Natural killer cell (primary cell): ENCODE measurements at places on chromosomes 5 and 9.

DNA sequence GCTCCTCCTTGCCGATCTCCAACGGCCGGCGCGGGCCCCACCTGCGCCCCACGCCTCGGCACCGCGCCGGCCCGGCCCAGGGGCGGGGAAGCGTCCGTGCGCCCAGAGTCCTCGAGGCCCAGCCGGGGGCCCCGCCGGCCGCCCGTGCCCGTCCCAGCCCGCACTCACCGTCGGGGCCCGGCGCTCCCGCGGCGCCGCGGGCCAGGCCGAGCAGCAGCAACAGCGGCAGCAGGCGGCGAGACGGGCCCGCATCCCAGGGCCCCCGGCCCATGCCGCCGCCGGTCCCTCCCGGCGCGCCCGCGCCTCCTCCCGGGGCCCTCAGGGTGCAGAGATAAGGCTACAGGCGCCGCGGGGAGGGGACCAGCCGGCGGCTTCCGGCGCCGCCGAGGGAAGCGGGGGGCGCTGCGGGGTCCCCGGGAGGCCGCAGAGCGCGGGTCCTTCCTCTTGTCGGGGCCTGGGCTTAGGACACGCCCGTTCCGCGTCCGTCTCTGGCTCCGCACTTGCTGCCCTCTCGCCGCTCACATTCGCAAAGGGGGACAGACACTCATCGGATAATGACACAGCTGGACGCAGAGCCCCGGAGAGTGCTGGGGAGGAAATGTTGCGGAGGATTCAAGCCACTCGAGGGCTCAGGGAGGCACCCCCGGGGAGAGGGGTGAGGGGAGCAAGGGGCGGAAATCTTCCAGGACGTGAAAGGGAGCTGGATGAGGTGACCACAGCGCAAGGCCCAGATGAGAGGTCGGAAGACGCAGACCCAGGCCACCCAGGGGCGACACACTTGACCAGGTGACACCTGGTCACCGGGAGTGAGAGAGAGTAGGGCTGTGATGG is at the start of gene SUSD1:
Gene SUSD1 (minus strand): TSS at position 333 of the 831 bp plus-strand sequence. CDS start 62 bp downstream, at position 271.
- peak within 1 kb of the TSS; percentile 82 for H3K27ac ChIP-seq
- H3K36me3 ChIP-seq, result no peaks in the 10 kb centered on the region
- peak within 1 kb of the TSS; percentile 45 for H3K4me3 ChIP-seq
- peak; percentile 58 for DNase-seq
- peaks cover 76% of the 10 kb centered on the region for H3K4me1 ChIP-seq
- H3K27me3 ChIP-seq, result no peaks in the 10 kb centered on the region

- H3K27ac ChIP-seq, result no peak overlapping the region
- no peaks in the 10 kb centered on the region for H3K36me3 ChIP-seq
- H3K4me3 ChIP-seq, result no peak overlapping the region
- no peaks in the 10 kb centered on the region for H3K4me1 ChIP-seq
- peak; percentile 13 for DNase-seq
These were observed 10.8 kb downstream of the OR13J1 start for GRCh38 chr9:35859310-35859989.

- H3K36me3 ChIP-seq, result no peaks in the 10 kb centered on the region
- H3K27me3 ChIP-seq, result no peaks in the 10 kb centered on the region
- DNase-seq, result no peak
- H3K4me3 ChIP-seq, result no peak overlapping the region
- H3K4me1 ChIP-seq, result no peaks in the 10 kb centered on the region
- H3K27ac ChIP-seq, result no peak overlapping the region
These were observed 189.8 kb upstream of the TRIM32 start for GRCh38 chr9:116497095-116497890.

DNA sequence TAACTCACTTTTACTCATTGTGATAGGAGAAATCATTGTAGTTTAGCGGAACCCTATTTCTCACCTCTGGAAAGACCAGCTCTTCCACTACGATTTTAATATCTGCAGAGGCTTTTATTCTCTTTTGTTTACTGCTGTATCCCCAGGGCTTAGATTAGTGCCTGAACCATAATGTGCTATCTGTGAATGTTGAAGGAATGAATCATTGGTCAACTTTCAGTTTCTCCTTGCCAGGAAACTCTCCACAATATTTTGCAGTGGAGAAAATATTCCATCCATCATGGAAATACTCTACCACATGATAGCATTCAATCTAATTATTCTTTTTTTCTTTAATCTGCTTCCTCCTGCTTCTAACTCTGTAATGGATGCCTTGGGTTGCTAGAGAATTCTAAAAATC is 263.5 kb upstream of the PTPRD start:
- H3K4me3 ChIP-seq, result no peak overlapping the region
- H3K4me1 ChIP-seq, result no peaks in the 10 kb centered on the region
- H3K27me3 ChIP-seq, result no peaks in the 10 kb centered on the region
- DNase-seq, result no peak
- H3K36me3 ChIP-seq, result no peaks in the 10 kb centered on the region
- no peak overlapping the region for H3K27ac ChIP-seq

DNA sequence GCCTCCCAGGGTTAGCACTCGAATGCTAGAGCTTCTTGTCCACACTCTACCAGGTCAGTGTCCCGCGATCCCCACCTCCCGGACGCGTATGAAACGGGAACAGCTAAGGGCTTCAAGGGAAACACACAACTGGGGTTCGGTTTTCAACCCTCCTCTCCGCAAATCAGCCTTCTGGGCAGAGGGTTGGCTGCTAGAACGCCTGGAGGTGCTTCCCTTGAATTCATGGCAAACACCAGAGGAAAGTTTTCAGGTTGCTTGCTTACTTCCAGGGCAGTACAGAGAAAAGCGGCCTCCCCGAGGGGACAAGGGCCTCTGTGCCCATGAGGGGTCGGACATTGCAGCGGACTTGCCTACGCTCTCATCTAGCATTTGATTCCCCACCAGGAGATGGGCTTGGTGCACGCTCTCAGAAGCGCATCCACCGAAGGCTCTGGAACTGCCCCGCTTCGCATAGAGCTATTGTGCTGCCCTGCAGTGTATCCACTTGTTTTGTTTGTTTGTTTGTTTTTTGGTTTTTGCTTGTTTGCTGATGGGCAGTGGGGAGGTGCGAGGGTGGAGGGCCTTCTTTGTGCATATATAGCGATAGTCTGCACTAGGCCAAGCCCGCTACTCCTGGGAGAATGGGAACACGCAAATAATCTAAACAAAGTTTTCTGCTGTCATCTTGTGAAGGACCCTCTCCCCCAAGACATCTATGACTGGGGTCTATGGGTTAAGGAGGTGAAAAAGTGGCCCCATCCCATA is 1.3 kb upstream of the DMRT3 start:
- peaks cover 53% of the 10 kb centered on the region for H3K27me3 ChIP-seq
- no peak overlapping the region for H3K4me3 ChIP-seq
- DNase-seq, result no peak
- H3K27ac ChIP-seq, result no peak overlapping the region
- H3K36me3 ChIP-seq, result no peaks in the 10 kb centered on the region

GRCh38 chr9:134381671-134382516 is 55.6 kb downstream of the RXRA start:
- no peak overlapping the region for H3K27ac ChIP-seq
- DNase-seq, result peak; percentile 69
- H3K4me1 ChIP-seq, result peaks cover 83% of the 10 kb centered on the region
- peak overlapping the region; percentile 31 for H3K4me3 ChIP-seq
- H3K36me3 ChIP-seq, result no peaks in the 10 kb centered on the region

- peaks cover 6% of the 10 kb centered on the region for H3K36me3 ChIP-seq
- H3K4me3 ChIP-seq, result no peak overlapping the region
- DNase-seq, result no peak
- peaks cover 10% of the 10 kb centered on the region for H3K4me1 ChIP-seq
- H3K27me3 ChIP-seq, result no peaks in the 10 kb centered on the region
These were observed 57.7 kb upstream of the NXNL2 start for GRCh38 chr9:88477300-88477751.

DNA sequence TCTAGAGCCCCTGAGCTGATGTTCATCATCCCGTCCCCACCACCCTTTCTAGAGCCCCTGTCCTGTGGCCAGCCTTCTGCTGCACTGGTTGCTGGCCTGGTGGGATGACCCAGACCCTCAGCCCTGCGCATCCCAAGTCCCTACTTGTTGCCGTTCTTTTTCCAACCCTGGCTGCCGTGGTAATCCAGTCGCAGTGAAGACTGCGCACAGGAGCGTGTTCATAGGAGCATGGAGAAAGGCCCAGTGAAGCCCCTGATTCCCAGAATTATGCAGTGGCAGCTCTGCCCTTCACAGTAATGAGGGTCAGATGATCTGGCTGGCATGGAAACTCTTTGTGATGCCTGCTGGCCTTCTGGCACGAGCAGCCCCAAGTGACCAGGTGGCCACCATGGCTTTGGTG is 183.3 kb downstream of the CACNA1B start:
- no peaks in the 10 kb centered on the region for H3K36me3 ChIP-seq
- H3K27ac ChIP-seq, result no peak overlapping the region
- no peaks in the 10 kb centered on the region for H3K27me3 ChIP-seq
- no peaks in the 10 kb centered on the region for H3K4me1 ChIP-seq
- DNase-seq, result no peak

GRCh38 chr9:6634444-6634843 is 11.1 kb downstream of the GLDC start:
- H3K4me3 ChIP-seq, result no peak overlapping the region
- DNase-seq, result no peak
- peaks cover 10% of the 10 kb centered on the region for H3K4me1 ChIP-seq
- H3K36me3 ChIP-seq, result no peaks in the 10 kb centered on the region

DNA sequence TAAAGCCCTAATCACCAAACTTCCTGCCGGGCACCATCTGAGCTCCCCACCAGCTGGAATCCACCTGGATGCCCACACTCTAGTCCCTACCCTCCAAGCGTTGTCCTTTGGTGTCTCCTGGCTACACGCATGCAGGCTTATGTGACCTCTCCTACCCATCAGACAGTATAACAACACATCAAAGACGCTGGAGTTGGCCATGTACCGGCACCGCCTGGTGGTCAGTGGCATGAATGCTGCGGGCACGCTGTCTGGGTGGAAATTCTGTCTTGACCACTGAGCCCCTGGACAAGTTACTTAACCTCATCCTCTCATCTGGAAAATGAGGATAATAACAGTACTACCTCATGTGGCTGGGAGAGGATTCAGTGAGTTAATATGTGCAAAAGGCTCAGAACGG is 23.4 kb upstream of the CORO2A start:
- peaks cover 13% of the 10 kb centered on the region for H3K36me3 ChIP-seq
- H3K4me1 ChIP-seq, result no peaks in the 10 kb centered on the region
- no peak for DNase-seq

- H3K36me3 ChIP-seq, result no peaks in the 10 kb centered on the region
- DNase-seq, result no peak
- no peak overlapping the region for H3K4me3 ChIP-seq
- H3K27ac ChIP-seq, result no peak overlapping the region
- H3K27me3 ChIP-seq, result no peaks in the 10 kb centered on the region
These were observed 27.9 kb upstream of the IFNA14 start for GRCh38 chr9:21267485-21268346.

GRCh38 chr9:127185931-127186781 is 63.7 kb upstream of the ANGPTL2 start:
- H3K36me3 ChIP-seq, result no peaks in the 10 kb centered on the region
- no peak overlapping the region for H3K4me3 ChIP-seq
- no peak for DNase-seq

DNA sequence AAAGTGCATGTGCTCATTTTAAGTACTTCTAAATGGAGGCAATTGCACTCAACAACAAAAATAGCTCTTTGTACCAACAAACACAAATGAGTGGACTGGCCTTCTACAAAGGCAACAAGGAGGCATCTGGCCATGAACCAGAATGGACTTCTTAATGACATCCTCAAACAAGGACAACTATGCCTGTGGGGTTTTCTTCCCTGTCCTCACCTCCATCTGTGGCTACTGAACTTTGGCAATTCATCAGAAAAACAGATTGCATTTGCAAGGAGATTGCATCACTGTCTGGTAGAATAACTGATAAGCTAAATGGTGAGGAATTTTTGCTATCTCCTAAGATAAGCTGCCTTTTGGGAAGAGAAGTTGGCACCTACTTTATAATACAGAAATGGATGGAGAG is 447.3 kb upstream of the CCNG1 start:
- H3K27ac ChIP-seq, result no peak overlapping the region
- H3K27me3 ChIP-seq, result no peaks in the 10 kb centered on the region
- H3K36me3 ChIP-seq, result no peaks in the 10 kb centered on the region
- no peak for DNase-seq
- no peaks in the 10 kb centered on the region for H3K4me1 ChIP-seq
- no peak overlapping the region for H3K4me3 ChIP-seq

- peaks cover 3% of the 10 kb centered on the region for H3K27me3 ChIP-seq
- H3K4me3 ChIP-seq, result no peak overlapping the region
- no peak for DNase-seq
- H3K4me1 ChIP-seq, result no peaks in the 10 kb centered on the region
These were observed 115.0 kb upstream of the ADRA1B start for GRCh38 chr5:159801303-159801702.

DNA sequence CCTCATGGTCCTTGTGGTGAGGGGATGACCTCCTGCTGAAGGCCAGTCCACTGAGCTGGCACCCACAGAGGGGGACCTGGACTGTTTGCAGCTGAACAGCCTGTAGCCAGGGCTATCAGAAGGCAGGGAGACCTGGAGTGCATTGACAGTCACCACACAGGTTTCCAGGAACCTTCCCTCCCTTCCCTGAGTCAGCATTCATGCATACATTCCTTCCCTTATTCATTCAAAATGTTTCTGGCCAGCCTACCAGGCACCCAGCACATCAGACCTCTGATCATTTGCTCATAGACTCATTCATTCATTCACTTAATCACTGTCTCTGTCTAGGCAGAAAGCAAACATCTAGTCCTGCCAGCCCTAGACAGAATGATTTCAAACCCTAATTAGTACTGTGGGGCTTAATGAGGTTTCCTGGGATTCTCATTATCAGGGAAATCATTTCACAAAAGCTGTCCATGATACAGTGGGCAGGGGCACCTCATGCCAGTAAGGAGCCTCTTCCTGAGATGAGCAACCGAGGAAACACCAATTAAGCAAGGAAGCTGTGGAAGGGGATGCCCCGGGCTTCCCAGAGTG is 110.1 kb upstream of the PPP1R26 start:
- H3K27me3 ChIP-seq, result no peaks in the 10 kb centered on the region
- H3K36me3 ChIP-seq, result no peaks in the 10 kb centered on the region
- H3K4me1 ChIP-seq, result no peaks in the 10 kb centered on the region

DNA sequence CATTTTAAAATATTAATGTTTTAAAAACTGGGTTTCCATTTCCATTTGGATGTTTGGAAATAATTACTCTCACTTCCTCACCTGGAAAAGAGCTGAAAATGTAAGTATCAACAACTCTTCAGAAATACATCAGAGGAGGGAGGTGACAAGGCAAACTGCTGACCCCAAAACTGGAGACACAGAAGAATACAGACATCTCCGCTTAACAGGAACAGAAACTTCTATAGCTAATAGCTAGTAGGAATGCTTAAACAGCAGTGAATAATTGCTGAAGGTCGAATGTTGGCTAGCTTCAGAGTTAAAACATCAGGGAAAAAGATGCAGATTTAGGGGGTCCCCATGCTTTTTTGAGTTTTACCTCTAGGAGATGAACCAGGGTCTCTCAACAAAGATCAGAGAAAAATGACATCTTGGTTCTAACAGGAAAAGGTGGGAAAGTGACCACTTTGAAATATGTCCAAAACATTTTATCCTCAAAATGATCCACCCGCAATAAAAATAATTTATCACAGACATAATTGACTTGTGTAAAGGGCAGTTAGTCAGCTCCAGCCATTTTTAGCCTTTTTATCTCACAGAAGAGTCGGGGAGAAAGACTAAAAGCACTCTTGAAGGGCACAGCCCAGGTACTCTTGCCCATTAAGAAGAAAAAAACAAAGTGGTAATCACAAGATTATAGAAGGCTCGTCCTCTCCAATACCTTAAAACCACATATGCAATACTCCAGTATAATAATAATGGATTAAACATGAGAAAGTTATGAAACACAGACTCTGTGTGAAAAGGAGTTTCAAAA is 1474.9 kb downstream of the EFNA5 start:
- no peaks in the 10 kb centered on the region for H3K36me3 ChIP-seq
- DNase-seq, result no peak
- H3K4me3 ChIP-seq, result no peak overlapping the region
- no peaks in the 10 kb centered on the region for H3K4me1 ChIP-seq
- no peaks in the 10 kb centered on the region for H3K27me3 ChIP-seq
- no peak overlapping the region for H3K27ac ChIP-seq

- H3K27ac ChIP-seq, result no peak overlapping the region
- peaks cover 4% of the 10 kb centered on the region for H3K27me3 ChIP-seq
- no peak overlapping the region for H3K4me3 ChIP-seq
- no peak for DNase-seq
These were observed 7.4 kb downstream of the NFIL3 start for GRCh38 chr9:91416096-91416712.
